ENCODE measurements at places on chromosomes 13 and 19.

GRCh38 chr19:31164791-31165251 is 184.4 kb downstream of the TSHZ3 start:
- no peak for DNase-seq

GRCh38 chr13:36428086-36428485 is 4.2 kb upstream of the CCNA1 start:
- DNase-seq: no peak

GRCh38 chr13:98586400-98587345 is 9.8 kb upstream of the STK24 start:
- DNase-seq: no peak

- no peak for DNase-seq
Measured at GRCh38 chr13:38933786-38934185, 56.8 kb downstream of the STOML3 start.

- no peak for DNase-seq
Measured at GRCh38 chr19:46670813-46671212, 9.8 kb upstream of the DACT3 start.
